AG08395 (cell line): ENCODE measurements at places on chromosomes 2 and 18.
A peak's percentile ranks its signal among the peaks of the same experiment; 100 is the strongest.

DNA sequence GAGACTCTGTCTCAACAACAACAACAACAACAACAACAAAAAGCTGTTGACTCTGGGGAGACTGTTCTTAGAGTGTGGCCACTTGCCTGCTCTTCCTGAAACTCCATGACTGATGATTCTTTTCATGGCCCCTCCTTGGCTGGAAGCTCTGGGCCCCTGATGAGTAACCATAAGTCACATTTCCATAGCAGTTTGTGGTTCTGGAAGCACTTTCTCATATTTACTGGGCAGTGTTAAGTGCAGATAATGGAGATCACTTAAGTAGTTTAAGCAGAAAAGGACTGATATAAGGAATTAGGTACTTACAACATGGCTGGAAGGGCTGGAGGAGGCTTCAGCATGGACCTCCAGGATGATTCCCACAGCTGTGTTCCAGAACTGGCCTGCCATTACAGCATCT is 147.3 kb upstream of the DLX2 start:
- peak; percentile 71 for DNase-seq

GRCh38 chr18:41681138-41681880 is 273.7 kb upstream of the PIK3C3 start:
- DNase-seq = no peak

GRCh38 chr2:194491409-194492115 is 1165.5 kb upstream of the SLC39A10 start:
- no peak for DNase-seq

GRCh38 chr18:74702950-74703349 is 105.3 kb downstream of the ZNF407 start:
- no peak for DNase-seq

DNA sequence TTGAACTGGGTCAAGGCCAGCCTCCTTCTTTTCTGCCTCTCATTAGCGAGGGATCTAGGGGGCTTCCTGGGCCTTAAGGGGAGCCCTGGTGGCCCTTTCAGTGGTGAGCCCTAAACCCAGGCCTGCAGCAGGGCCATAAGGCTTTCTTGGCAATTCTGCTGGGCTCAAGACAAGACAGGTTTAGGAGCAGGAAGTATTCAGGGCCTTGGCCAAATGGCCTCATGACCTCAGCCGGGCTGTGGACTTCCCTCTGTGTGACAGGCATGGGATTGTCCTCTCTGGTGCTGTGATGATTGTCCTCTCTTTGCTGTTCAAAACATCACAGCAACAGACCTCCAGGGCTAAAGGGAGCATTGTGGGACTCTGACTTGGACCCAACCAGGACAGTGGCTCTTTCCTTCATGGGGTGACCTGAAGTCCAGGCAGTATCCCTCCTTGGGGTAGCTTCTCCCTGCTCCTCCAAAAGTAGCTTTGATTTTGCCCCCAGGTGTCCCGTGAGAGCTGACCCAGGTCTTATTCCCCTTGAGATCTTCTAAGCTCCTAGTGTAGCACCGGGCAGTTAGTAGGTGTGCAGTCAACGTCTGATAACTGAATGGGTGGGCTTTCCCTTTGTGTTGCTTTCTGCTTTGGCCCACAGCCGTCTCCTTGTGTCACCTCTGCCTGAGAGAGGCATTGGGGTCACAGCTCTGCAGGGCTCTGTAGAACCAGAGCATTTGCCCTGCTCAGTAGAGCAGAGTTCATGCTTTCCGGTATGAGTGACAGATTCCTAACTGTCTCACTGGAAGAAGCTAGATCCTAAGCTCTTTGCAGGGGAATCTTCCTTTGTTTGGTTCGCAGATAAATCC is 14.7 kb downstream of the FOSL2 start:
- DNase-seq = no peak

DNA sequence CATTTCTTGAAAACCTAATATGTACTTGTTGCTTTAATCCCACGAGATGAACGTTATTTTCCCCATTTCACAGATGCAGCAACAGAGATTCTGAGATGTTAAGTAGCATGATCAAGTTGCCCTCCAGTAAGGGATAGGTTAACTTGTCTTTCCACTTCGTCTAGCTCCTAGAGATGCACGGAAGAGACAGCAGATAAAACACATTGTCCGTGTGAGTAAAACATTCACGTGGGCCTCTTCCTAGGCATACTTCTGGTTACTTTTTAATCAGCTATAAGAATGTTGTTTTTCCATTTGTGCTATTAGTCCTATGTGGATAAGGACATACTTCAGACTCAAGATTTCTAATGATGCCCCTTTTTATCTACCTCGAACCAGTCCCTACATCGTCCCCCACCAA is 1.2 kb upstream of the ARHGAP28 start:
- DNase-seq = no peak

GRCh38 chr2:209451209-209451834 is 27.5 kb downstream of the MAP2 start:
- DNase-seq = no peak

- DNase-seq = no peak
Observed at GRCh38 chr2:59096973-59097372, 855.8 kb upstream of the FANCL start.

GRCh38 chr2:241035818-241036396 is 37.5 kb downstream of the SNED1 start:
- DNase-seq = no peak

DNA sequence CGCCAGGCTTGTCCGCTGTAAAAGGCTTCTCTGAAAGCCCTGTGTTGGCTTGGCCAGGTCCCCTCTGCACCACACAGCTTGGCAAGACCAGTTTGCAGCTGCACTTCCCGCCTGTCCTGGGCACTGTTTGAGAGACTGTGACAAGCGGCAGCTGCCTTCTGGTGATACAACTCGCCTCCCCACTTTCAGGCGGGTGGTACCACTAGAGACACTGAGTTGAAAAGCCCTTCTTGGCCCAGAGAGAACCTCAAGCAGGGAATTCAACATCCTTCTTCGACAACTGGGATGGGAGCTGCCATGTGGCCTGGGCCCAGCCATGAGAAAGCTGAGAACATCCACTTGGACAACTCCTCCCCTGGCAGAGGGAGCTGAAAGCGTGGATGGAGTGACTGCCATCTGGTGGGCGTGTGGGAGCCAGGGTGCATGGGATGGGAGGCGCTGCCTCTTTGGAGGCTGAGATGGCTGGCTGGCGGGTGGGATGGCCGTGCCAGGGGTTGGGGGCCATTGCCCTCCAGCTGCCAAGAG is 125.5 kb upstream of the REV1 start:
- DNase-seq = no peak

DNA sequence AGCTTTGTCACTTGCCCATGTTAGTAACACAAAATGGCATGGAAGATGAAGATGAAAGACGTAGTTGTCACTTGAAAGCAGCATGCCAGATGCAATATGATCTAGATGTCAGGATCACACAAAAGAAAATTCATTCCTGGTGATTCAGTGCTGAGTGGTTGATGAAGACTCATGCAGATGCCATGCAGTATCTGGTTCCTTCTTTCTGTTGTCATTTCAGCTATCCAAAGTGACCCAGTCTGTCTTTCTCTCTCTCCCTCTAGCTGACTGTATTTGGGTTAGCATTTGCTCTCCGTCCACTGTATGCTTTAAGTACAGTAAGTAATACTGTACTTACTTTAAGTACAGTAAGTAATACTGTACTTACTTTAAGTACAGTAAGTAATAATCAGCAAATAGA is 50.4 kb downstream of the TTN start:
- peak; percentile 57 for DNase-seq

DNA sequence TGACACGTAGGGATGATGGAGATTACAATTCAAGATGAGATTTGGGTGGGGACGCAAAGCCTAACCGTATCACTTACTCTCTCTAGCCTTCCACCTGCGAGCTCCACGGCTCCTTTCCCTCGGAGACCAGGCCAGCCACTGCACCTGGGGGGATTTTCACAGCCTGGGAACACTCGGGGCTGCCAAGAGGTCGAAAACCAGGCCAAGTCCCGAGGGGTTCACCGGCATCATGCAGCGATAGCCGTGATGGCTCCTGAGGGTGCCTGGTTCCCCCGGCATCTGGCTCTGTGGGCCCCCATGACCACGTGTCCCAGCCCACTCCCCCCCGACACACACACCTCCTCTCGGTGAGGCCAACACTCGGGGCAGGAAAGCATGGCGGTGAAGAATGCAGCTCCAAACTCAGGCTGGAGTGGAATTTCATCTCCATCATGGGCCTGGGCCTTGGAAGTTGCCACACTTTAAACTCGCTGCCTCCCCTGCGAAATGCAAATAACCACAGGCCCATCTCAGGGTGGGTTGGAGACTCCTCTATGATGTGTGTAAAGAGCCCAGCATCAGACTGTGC is 32.6 kb downstream of the ADCY3 start:
- no peak for DNase-seq

GRCh38 chr2:181364492-181365170 is 92.6 kb upstream of the ITGA4 start:
- DNase-seq = no peak

DNA sequence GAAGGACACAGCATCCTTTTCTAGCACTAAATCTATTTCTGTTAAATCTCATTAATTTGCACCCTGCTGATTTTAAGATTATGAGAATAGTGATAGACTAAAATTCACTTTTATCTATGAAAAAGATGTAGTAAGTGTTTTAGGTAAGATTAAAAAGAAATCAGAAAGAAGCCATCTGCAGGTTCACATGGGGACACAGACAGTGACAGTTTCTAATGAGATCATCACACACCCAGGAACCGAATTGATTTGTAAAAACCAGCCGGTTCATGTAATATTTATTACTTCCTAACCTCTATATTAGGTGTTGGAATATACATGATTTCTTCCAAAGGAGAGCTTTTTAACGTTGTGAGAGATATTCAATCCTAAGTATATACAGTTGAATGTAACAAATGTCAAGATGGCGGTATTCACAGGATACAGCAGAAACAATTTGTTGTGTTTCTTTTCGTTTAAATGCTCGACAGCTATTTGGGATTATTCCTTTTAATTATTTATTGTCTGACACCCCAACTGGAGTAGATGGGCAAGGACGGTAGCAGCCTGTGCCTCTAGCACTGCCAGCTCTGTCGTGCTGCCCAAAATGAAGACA is 223.4 kb downstream of the CCDC102B start:
- DNase-seq = no peak

- DNase-seq = no peak
Observed at GRCh38 chr2:143704451-143705106, 575.4 kb downstream of the ARHGAP15 start.

DNA sequence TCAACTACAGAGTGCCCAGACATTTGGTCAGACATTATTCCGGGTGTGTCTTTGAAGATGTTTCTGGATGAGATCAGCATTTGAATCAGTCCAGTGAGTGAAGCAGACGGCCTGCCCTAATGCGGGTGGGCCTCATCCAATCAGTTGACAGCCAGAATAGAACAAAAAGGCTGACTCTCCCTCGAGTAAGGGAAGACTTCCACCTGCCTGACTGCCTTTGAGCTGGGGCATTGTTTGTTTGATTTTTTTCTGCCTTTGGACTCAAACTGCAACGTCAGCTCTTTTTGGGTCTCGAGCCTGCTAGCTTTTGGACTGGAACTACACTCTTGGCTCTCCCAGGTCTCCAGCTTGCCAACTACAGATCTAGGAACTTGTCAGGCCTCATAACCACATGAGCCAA is 111.7 kb upstream of the AGAP1 start:
- DNase-seq = no peak

GRCh38 chr2:181077128-181077709 is 96.8 kb downstream of the UBE2E3 start:
- peak; percentile 39 for DNase-seq

DNA sequence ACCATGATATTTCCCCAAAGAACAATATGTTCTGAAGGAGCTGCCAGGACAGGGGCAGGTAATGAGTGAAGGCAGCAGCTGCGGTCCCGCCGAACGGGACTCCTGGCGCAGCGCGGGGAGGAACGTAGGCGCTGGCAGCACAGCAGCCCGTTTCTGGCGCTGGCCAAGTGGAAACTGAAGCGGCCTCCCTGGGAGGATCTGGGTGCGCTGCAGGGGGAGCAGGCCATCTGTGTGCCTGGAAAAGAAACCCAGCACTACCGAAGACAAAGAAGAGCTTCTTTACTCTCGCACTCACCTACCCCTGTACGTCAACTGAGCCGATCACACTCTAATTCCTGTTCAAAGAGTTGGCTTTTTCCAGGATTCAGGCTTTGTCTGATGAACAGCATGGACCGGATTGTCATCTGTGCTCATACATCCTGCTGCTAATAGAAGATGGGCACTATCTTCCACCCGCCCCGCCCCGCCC is 11.8 kb downstream of the G6PC2 start:
- peak; percentile 21 for DNase-seq

- peak; percentile 84 for DNase-seq
Observed at GRCh38 chr2:240997856-240998705, at the start of gene SNED1. SNED1 (plus strand) TSS chr2:240998618; CDS start chr2:240998838, 220 bp downstream.

- no peak for DNase-seq
Observed at GRCh38 chr18:29004921-29005320, 828.0 kb upstream of the CDH2 start.

DNA sequence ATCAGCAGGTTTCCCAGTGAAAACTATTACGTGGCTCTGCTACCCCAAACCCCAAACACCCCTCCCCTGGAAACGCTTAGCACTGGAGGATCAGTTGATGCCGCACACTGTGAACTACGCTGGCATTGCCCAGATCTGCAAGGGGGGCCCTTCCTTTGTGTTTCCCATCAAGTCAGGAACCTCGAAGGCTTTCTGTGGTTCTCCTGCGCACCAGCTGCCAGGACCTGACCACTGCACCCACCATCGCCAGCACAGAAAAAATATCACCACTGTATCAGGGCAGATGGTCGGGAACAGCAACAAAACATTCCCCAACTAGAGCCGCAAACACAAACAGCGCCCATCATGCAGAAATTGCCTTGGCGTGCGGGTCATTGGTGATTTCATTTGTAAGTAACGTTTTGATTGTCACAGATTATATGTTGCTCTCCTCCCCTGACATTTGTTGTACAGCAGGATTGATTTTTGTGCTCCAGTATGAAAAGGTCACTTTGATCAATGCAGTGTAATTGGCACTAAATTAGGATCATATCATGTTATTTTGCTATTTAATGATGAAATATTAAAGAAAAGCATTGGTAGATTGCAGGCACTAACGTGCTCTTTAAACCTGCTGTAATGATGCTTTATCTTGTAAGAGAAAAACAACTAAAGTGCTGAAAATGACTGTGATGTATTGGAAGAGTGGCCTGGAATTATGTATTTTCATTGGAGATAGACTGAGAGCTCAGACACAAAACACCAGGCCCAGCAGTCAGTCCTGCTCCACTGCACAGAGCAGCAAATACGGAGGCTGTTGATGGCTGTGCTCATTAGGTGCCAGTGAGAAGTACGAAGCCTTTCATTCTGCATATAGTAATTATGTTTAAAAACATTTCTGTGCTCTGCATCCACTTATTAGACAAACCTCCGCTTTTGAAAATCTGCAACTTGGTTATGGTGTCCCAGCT is 833.2 kb upstream of the SALL3 start:
- DNase-seq = no peak

GRCh38 chr2:150192701-150193100 is 294.8 kb downstream of the RND3 start:
- no peak for DNase-seq

DNA sequence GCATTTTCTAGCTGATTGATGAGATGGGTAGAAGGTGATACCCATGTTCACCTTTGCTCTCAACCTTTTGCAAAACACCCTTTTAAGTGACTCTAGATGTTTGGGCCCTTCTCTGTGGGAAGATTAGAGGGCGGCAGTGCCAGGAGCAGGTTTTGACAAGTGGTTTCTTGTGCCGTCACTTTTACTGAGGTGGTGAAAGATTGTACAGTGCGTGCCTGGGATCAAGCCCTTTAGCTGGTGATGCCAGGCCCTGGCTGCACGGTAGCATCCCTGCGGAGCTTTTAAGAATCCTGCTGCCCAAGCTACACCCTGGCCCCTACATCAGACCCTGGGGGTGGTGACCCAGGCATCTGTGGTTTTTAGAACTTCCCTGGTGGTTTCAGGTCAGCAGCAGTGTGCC is 29.1 kb downstream of the MTCL1 start:
- no peak for DNase-seq

GRCh38 chr2:120628248-120628647 is 107.4 kb upstream of the GLI2 start:
- DNase-seq = no peak
